ENCODE measurements at places on chromosomes 1 and 21.

- peaks cover 19% of the 10 kb centered on the region for H3K4me1 ChIP-seq
- peak overlapping the region; percentile 97 for H3K4me3 ChIP-seq
- peak overlapping the region; percentile 94 for H3K27ac ChIP-seq
- peak; percentile 65 for DNase-seq
Measured at GRCh38 chr1:246930830-246931548, 759 bp downstream of the AHCTF1 start.

- H3K36me3 ChIP-seq, result peaks cover 6% of the 10 kb centered on the region
- H3K27me3 ChIP-seq, result no peaks in the 10 kb centered on the region
Measured at GRCh38 chr21:18743531-18743930, 339.9 kb upstream of the TMPRSS15 start.

- H3K36me3 ChIP-seq, result no peaks in the 10 kb centered on the region
- no peak for DNase-seq
- H3K4me3 ChIP-seq, result no peak overlapping the region
Measured at GRCh38 chr1:48966583-48966982, 189.9 kb upstream of the BEND5 start.

- H3K4me1 ChIP-seq, result peaks cover 21% of the 10 kb centered on the region
- peaks cover 13% of the 10 kb centered on the region for H3K36me3 ChIP-seq
- H3K27me3 ChIP-seq, result no peaks in the 10 kb centered on the region
- peak; percentile 65 for DNase-seq
- H3K4me3 ChIP-seq, result no peak overlapping the region
Measured at GRCh38 chr1:86914998-86915736, 732 bp downstream of the HS2ST1 start.

GRCh38 chr1:206608108-206608698 is 4.1 kb downstream of the EIF2D start:
- peaks cover 31% of the 10 kb centered on the region for H3K36me3 ChIP-seq
- peak overlapping the region; percentile 100 for H3K4me3 ChIP-seq
- peak overlapping the region; percentile 86 for H3K27ac ChIP-seq
- no peak for DNase-seq

GRCh38 chr1:17425806-17426600 is 13.5 kb downstream of the RCC2 start:
- no peaks in the 10 kb centered on the region for H3K27me3 ChIP-seq
- no peak for DNase-seq
- no peak overlapping the region for H3K27ac ChIP-seq
- H3K4me1 ChIP-seq, result peaks cover 36% of the 10 kb centered on the region
- no peak overlapping the region for H3K4me3 ChIP-seq

DNA sequence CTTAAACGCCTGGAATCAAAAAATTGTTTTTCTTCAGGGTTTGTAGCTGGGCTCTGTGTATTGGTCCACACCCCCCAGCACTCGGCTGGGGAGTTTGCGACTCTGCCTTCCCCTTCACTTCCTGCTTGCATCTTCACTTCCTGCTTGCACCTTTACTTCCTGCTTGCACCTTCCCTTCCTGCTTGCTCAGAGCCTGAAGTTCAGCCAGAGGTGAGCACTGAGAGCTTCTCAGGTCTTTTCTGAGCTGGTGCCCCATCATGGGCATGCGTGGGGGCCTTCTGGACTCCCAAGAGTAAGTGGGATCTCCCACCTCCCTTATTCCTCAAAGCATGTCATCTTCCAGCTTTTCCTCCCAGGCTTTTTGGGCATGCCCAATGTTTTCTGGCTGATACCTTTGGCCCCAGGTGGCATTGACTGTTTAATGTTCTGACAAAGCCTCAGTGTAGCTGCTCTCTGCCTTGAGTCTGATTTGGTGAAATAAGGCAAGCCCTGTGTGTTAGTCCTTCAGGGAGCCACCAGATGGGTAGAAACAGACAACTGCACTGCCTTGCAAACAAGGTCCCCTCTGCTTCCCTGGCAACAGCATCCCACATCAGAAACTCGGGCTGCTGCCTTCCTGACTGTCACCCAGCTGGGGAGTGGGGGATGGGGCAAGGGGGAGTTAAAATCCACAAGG is 3.5 kb downstream of the KRTAP10-2 start:
- peak overlapping the region; percentile 87 for H3K27ac ChIP-seq
- no peak for DNase-seq
- no peaks in the 10 kb centered on the region for H3K27me3 ChIP-seq
- peak overlapping the region; percentile 64 for H3K4me3 ChIP-seq

- no peaks in the 10 kb centered on the region for H3K4me1 ChIP-seq
- no peak for DNase-seq
- H3K36me3 ChIP-seq, result no peaks in the 10 kb centered on the region
- no peak overlapping the region for H3K4me3 ChIP-seq
- H3K27ac ChIP-seq, result no peak overlapping the region
Measured at GRCh38 chr21:41682719-41683179, 84.1 kb downstream of the RIPK4 start.

DNA sequence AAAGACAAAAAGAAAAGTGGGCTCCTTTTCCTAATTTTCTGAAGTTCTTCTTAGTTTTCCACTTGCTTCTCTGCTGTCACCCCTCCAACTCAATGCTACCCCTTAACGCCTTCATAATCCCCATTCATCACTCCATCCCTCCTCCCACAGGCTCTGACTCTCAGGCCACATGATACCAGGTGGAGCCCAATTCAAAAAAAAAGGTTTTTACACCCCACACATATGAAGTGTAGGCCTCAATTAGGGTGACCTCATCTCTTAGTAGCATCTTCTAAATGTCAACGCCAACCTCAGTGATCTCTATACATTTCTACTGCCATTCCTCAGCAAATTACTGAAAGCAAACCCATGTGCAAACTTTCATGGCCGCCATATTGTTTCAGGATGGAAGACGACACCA is 6.4 kb downstream of the SSBP3 start:
- H3K27ac ChIP-seq, result peak overlapping the region; percentile 5
- H3K27me3 ChIP-seq, result no peaks in the 10 kb centered on the region
- peaks cover 76% of the 10 kb centered on the region for H3K4me1 ChIP-seq
- peaks cover 51% of the 10 kb centered on the region for H3K36me3 ChIP-seq
- H3K4me3 ChIP-seq, result peak overlapping the region; percentile 54
